Uterus (tissue), 4 donors: ENCODE measurements at places on chromosomes 7 and 10. TPM values are rescaled to one million over a fixed set of nuclear protein-coding genes. Genes with fewer than 3 reads are reported as not detected.

DNA sequence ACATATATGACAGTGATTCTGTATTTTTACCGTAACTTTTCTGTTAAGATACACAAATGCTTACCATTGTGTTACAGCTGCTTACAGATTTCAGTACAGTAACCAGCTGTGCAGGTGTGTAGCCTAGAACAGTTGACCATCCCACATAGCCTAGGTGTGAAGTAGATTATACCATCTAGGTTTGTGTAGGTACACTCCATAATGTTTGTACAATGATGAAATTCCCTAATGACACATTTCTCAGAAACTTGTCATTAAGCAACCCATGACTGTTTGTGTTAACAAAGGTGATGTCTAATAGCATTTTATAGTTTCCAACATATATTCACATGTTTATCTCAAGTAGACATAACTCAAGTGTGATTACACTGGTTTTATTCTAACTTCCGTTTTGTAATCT lies 218.5 kb downstream of the PLXDC2 start:
- no peak overlapping the region for H3K27ac ChIP-seq
- H3K27me3 ChIP-seq: no peaks in the 10 kb centered on the region
- no peaks in the 10 kb centered on the region for H3K4me1 ChIP-seq
- DNase-seq: no peak
- no peaks in the 10 kb centered on the region for H3K36me3 ChIP-seq
- H3K4me3 ChIP-seq: no peak overlapping the region

- H3K27ac ChIP-seq: no peak overlapping the region
- H3K36me3 ChIP-seq: no peaks in the 10 kb centered on the region
- DNase-seq: no peak
- H3K4me3 ChIP-seq: no peak overlapping the region
These were observed 62.5 kb upstream of the ADO start for GRCh38 chr10:62741996-62742395.

DNA sequence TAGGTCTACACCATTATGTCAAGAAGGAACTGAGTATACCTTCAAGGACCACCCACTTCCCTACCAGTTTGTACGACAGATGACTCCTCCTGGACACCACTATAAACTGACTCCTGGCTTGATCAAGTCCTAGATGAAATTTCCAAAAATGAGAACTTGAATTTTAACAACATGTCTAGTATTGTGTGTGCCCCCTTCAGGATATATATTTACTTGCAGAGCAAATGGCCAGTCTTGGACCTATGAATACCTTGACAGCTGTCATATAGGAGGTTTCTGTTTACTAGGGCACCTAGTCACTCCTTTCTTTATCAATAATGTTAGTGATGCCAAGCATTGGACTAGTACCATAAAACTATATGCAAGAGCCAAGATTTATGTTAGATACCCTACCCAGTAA lies 94.1 kb upstream of the TMEM26 start:
- H3K36me3 ChIP-seq: no peaks in the 10 kb centered on the region
- H3K27me3 ChIP-seq: no peaks in the 10 kb centered on the region
- DNase-seq: no peak
- no peaks in the 10 kb centered on the region for H3K4me1 ChIP-seq
- H3K27ac ChIP-seq: no peak overlapping the region
- H3K4me3 ChIP-seq: no peak overlapping the region

GRCh38 chr7:90180011-90180585 lies 25.8 kb downstream of the STEAP1 start:
- DNase-seq: no peak
- no peaks in the 10 kb centered on the region for H3K4me1 ChIP-seq
- no peak overlapping the region for H3K4me3 ChIP-seq
- H3K36me3 ChIP-seq: no peaks in the 10 kb centered on the region

DNA sequence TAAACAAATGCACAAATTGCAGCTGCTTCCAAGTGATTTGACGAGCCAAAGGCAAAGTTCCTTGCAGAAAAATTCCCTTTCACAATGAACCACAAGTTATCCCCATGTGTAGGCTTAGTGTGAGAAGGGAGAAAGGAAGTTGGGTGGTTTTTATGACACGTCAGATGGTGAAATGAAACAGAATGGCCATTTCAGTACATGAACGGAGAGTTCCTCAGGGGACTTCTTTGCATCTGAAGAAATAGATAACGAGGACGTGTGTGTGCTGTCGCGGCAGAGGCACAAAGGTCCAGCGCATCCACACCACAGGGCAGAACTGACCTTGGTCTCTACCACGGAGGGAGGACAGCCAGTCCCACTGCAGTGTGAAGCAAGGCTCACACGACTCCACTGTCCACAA lies 135.9 kb downstream of the PAXIP1 start:
- no peaks in the 10 kb centered on the region for H3K36me3 ChIP-seq
- no peaks in the 10 kb centered on the region for H3K4me1 ChIP-seq
- no peak overlapping the region for H3K4me3 ChIP-seq
- H3K27me3 ChIP-seq: no peaks in the 10 kb centered on the region
- DNase-seq: no peak
- H3K27ac ChIP-seq: no peak overlapping the region

- no peak overlapping the region for H3K4me3 ChIP-seq
- H3K27ac ChIP-seq: no peak overlapping the region
- DNase-seq: no peak
- H3K27me3 ChIP-seq: no peaks in the 10 kb centered on the region
- no peaks in the 10 kb centered on the region for H3K36me3 ChIP-seq
- H3K4me1 ChIP-seq: no peaks in the 10 kb centered on the region
These were observed 115.3 kb upstream of the FAM171A1 start for GRCh38 chr10:15486404-15486803.

Gene SCRN1
- 66.5 TPM for total RNA-seq

Gene GTF2I
- total RNA-seq: 454 TPM

Gene CCL24
- not detected for total RNA-seq

Gene CALML3
- total RNA-seq: not detected

Gene MRLN
- 0.35 TPM for total RNA-seq

Gene CCDC172
- total RNA-seq: not detected

Gene SSC4D
- not detected for total RNA-seq
